ENCODE measurements at places on chromosomes 12 and 14.

DNA sequence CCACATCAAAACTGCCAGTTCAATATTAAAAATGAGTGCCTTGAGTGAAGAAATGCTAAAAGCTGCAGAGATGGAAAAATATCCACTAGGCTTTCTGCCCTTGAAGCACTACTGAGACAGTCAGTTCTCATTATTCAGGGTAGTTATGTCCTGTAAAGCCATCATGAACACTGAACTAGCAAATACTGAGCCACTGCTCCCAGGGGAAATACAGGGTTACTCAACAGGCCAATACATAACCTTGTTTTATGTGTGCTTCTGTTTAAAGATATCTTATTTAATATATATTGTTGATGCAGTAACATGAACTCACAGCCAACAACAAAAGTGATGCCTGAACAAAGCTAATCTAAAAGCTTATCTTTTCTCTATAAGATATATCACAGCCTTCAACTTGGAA is 3.3 kb downstream of the RAD52 start:
- no peak for DNase-seq

DNA sequence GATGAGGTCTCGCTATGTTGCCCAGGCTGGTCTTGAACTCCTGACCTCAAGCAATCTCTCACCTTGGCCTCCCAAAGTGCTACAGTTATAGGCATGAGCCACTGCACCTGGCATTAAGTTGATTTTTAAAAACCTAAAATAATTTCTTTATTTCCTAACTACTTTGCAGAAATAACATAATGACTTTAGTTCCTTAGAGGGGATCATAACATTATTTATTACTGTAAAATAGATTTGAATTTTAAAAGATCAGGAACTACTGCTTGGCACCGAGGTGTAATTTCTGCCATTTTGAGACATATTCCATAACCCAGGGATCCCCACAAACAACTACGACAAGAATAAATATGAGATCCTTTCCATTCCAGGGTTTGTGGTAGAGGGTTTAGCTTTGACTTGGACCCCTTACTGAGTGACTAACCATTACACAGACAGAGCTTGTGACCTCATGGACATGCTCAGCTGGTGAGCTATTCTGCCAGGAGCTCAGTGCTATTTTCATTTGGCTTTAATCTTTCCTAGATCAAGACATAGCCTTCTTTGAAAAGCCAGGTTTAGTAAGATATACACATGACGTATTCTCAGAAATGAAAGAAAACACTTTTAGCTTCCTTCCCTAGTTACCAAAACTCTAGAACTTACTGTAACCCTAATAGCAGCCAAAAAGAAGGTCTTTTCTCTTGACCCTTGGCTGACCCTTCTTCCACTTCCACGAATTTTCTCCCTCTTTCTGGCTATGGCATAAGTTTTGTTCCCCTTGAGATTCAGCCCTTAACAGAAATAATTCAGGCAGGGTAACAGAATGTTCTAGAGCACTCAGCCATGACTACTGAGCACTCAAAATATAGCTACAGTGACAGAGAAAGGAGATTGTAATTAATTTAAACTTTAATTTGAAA is 75.1 kb upstream of the NUDT4 start:
- no peak for DNase-seq

- DNase-seq = no peak
Measured at GRCh38 chr14:71395151-71395604, 487.9 kb downstream of the PCNX1 start.

DNA sequence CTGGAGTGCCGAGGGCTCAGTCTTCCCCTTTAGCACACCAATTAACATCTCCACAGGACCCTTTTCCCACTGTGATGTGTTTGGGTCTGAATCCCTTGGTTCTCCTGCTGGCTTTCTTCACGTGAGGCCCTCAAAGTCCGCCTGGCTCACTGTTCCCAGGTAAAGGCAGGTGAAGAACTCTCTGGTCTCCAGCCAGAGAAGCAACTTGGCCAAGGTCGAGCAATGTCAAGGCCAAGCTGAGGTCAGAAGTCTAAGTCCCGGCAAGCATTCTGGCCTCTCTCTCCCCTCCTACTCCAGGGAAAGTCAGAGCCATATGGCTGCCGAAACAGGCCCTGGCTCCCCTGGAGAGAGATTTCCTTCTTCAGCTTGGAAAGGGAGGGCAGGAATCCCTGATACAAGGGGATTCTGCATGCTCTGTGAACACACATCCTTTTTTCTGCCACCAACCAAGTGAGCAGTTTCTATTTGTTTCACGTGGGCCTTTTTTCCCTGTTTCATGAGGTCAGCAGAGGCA is 61.4 kb upstream of the ESRRB start:
- no peak for DNase-seq

- no peak for DNase-seq
Measured at GRCh38 chr12:12278899-12279298, 12.1 kb upstream of the LRP6 start.
